ENCODE measurements at places on chromosomes 2 and 18.

GRCh38 chr2:19762142-19762541 lies 139.6 kb downstream of the TTC32 start:
- DNase-seq = no peak

DNA sequence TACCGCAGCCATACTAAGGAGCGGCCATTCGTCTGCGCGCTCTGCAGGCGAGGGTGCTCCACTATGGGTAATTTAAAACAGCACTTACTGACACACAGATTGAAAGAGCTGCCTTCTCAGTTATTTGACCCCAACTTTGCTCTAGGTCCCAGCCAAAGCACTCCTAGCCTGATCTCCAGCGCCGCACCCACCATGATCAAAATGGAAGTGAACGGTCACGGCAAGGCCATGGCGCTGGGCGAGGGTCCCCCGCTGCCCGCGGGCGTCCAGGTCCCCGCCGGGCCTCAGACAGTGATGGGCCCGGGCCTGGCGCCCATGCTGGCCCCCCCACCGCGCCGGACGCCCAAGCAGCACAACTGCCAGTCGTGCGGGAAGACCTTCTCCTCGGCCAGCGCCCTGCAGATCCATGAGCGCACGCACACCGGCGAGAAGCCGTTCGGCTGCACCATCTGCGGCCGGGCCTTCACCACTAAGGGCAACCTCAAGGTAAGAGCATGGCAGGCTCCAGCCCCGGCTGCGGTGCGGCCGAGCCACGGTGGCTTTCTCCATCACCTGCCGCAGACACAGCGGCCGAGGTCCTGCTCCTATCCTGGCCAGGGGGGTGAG lies 15.5 kb downstream of the SALL3 start:
- no peak for DNase-seq

GRCh38 chr2:23843051-23843976 lies 83.6 kb downstream of the ATAD2B start:
- no peak for DNase-seq

DNA sequence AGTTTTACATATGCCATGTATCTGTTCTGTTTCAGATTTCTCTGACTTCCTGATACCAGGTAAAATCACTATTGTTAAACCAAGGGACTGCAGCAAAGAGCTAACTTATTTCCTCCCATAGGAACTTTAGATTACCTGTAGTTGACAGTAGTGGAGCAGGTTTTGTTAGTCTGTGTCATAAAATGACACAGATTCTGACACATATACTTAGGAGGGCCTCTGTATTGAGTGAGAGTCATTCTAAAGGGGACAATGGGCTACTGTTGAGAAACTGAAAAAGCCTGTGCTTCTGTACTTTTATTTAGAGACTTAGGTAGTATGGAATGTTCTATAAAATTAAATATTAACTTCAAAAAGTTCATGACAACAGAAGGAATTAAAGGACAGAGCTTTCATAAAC lies 48.2 kb downstream of the KCMF1 start:
- DNase-seq = no peak

- DNase-seq = peak; percentile 1
These were observed 456 bp downstream of the LRP1B start for GRCh38 chr2:142130111-142131009.

DNA sequence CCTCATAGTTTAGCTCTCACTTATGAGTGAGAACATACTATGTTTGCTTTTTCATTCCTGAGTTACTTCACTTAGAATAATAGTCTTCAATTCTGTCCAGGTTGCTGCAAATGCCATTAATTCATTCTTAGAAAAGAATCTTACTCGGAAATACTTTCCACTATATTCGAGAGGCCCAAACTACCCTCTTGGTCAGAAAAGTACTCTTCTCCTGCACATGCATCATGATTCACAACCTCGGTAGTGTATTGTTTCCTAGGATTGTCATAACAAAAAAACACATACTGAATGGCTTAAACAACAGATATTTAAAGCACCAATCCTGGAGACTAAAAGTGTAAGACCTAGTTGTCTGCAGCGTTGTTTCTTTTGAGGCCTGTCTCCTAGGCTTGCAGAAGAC lies 364.0 kb upstream of the SLC14A2 start:
- no peak for DNase-seq

DNA sequence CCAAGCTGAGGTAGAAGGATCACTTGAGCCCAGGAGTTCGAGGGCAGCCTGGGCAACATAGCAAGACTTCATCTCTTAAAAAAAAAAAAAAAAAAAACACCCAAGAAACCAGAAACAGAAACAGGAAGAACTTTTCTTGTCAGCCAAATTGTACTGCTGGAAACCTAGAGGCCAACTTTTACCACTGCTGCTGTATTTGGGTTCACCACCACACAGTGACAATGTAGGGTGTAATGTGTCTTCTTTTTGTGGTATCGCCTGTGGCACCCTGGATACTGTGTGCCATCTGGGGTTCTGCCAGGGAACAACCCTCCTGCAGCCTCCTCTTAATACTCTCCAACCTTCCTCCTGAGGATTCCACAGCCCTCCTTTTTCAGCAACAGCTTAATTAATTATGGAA lies 72.6 kb downstream of the STK39 start:
- DNase-seq = no peak

GRCh38 chr2:10406016-10406415 lies 42.1 kb downstream of the ODC1 start:
- DNase-seq = no peak

DNA sequence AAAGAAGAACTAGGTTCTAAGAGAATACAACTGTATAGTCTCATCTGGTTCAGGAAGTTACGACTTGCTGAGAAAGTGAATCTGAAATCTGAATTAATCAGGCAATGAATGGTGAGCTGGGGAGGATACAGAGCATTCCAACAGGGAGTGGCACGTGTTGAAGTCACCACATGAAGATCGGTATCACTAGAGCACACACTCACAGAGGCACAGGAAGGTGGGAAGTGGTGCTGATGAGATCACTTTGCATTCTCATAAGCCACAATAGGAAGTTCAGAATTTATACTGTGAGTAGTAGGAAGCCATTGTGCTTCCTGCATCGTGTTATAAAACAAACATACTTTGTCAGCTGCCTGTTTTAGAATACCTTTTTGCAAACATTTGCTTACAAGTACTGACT lies 615.0 kb upstream of the DDX18 start:
- no peak for DNase-seq

DNA sequence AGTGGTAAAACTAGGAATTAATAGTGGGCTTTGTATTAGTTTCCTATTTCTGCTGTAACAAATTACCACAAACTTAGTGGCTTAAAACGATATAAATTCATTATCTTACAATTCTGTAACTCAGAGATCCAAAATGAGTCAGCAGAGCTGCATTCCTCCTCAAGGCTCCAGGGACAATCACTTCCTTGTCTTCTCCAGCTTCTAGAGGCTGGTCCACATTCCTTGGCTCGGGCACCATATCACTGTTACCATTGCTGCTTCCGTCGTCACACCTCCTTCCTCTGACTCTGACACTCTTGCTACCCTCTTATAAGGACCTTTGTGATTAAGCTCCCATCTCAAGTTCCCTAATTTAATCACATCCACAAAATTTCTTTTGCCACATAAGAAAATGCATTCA lies 567.8 kb upstream of the KLHL29 start:
- DNase-seq = no peak

DNA sequence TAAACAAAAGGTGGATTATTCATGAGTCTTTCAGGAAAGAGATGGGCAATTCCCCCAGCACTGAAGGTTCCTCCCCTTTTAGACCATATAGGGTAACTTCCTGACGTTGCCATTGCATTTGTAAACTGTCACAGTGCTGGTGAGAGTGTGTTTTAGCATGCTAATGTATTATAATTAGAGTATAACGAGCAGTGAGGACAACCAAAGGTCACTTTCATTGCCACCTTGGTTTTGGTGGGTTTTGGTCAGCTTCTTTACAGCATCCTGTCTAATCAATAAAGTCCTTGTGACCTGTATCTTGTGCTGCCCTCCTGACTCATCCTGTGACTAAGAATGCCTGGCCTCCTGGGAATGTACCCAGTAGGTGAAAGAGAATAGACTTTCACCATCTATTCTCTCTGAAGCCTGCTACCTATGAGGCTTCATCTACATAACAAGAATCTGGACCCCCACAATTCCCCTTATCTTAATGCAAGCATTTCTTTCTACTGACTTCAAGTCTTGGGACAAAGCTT lies 148.7 kb downstream of the CABLES1 start:
- no peak for DNase-seq

GRCh38 chr2:143564419-143564818 lies 435.2 kb downstream of the ARHGAP15 start:
- peak; percentile 1 for DNase-seq

DNA sequence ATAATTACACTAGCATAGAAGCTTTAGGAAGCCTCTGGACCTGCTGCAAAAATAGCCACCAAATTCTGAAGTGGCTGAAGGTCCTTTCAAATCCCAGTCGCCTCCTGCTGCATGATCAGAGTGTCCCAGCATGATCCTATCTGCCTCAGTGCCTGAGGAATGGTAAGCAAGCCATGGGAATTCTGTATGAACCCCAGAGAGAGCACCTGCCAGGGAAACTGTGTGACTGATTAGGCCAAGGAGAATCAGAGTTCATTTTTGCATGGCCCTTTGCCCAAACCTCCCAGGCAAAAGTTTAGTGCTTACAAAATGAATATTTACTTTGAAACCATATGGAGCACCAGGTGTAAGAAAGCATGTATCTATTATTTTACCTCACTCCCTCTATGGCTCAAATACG lies 221.4 kb downstream of the ARL4C start:
- no peak for DNase-seq

- DNase-seq = no peak
These were observed 22.0 kb upstream of the SERPINB12 start for GRCh38 chr18:63520053-63520685.

DNA sequence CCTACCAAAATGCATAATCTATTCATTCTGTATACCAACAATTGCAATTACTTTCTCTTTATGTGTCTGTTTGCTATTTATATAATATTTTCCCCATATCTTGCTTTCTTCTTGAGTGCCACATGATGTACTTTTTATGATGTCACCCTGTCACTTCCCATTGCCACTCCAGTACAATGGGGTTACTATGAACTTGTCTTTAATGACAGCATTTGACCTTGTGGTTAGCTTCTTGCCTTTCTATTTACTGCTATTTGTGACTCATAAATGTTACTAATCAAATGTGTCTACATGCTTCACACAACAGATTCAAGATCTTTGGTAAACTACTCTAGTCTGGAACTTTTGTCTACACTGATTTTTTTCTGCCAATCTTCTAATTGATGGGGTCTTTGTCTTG lies 486.3 kb downstream of the NR4A2 start:
- no peak for DNase-seq

DNA sequence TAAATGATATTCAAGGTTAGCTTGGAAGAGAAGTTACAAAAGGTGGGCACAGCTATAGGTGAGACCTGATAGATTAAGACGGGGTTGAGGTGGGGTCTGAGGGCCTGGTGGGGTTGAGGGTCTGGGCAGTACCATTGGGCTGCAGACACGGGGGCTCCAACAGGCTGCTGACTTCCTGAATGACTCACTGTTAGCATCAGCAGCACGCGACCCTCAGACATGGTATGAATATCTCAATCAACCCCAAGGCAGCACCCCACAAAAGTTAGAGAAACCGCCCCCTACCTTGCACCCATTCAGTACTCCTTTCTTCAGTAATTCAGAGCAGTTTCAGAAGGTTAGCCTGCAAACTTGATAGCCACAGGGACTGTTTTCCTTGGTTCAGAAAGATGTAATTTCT lies 10.8 kb upstream of the NCK2 start:
- no peak for DNase-seq

- no peak for DNase-seq
These were observed 818.8 kb upstream of the SOX11 start for GRCh38 chr2:4873364-4873763.

GRCh38 chr2:191329841-191330240 lies 84.6 kb downstream of the MYO1B start:
- no peak for DNase-seq

DNA sequence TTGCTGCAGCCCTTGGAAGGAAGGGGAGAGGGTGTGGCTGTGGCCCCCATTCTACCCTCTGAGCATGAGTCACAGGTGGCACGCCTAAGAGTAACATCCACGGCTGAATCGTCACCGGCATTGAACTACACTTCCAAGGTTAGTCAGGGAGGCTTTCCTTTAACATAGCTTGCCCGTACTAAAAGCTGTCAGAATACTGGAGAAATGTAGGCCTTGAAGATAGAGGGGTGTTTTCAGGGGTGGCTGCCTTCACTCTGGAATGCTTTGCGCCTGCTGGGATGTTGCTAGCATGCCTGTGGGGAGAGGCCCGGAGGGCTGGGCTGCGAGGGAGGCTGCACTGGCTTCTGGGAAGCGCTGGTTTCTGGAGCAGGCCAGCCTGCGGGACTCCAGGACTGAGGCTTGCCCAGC lies 333.7 kb downstream of the AGAP1 start:
- no peak for DNase-seq

GRCh38 chr18:31207391-31207790 lies 44.7 kb upstream of the DSC1 start:
- DNase-seq = no peak

- no peak for DNase-seq
These were observed 57.5 kb downstream of the KDM3A start for GRCh38 chr2:86498468-86499260.

- no peak for DNase-seq
These were observed 10.5 kb upstream of the SLC1A4 start for GRCh38 chr2:64978514-64979268.

GRCh38 chr2:182744490-182744889 lies 28.4 kb downstream of the DNAJC10 start:
- DNase-seq = no peak
